ENCODE measurements at places on chromosomes 1 and 21. TPM values are rescaled to one million over a fixed set of nuclear protein-coding genes. Genes with fewer than 3 reads are reported as not detected.
A peak's percentile ranks its signal among the peaks of the same experiment; 100 is the strongest.

DNA sequence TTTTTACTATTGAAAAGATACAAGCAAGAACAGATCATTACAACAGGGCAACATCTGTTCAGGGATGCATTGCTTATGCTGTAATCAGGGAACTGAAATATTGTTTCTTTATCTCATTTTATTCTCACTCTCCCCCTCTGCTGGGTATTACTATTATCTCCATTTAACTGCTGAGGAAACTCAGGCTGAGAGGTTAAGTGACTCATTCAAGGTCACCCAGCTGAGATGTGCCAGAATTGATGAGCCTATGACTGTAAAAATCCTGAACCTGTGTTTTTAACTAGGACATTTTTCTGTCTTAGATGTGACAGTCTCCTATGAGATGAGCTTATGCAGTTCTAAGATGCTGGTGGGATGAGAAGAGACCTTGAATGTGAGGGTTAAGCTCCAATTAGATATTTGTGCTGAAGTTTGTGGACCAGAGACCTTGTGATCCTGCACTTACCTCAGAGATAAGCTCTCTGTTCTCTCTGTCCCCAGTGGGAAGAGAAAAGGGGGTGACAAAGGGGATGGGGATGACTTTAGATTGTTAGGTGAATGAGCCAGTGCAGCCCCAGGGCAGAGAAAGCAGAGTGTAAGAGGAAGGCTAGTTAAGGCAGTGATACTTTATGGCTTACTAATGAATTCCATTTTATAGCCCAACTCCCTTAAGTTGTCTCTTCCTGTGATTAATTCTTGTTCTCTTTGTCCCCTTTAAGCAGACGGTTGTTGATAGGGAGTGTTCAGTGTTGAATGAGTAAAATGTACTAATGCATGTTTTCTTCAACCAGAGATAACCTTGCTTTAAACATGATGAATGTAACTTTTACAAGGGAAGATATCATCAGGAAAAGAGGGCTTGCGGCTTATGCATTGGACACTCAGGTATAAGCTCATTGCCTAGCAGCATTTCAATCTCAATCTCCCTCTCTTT is 111.4 kb downstream of the HLX start:
- DNase-seq, result peak; percentile 29

GRCh38 chr1:214213136-214213535 is 67.8 kb upstream of the SMYD2 start:
- DNase-seq, result no peak

The CD1D gene
- 1.6 TPM for total RNA-seq

- no peak for DNase-seq
Observed at GRCh38 chr1:143699731-143700130, 272.1 kb downstream of the FAM72C start.

DNA sequence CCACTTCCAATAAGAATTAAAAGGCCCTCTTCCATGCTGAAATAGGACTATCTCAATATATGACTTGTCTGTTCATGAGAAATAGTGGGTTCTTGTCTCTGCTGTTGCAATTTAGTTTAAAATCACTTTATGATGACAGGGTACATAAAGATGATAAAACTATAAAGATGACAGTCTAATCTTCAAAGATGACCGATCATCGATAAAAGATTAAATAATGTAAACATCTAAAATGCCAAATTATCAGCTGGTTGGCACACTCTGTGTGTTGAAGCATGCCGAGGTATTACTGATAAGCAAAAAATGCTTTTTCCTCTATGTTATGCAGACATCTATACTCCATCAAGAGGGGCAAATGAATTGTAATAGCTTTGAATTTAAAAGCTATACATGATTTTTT is 89.5 kb downstream of the ADGRL4 start:
- DNase-seq, result no peak

DNA sequence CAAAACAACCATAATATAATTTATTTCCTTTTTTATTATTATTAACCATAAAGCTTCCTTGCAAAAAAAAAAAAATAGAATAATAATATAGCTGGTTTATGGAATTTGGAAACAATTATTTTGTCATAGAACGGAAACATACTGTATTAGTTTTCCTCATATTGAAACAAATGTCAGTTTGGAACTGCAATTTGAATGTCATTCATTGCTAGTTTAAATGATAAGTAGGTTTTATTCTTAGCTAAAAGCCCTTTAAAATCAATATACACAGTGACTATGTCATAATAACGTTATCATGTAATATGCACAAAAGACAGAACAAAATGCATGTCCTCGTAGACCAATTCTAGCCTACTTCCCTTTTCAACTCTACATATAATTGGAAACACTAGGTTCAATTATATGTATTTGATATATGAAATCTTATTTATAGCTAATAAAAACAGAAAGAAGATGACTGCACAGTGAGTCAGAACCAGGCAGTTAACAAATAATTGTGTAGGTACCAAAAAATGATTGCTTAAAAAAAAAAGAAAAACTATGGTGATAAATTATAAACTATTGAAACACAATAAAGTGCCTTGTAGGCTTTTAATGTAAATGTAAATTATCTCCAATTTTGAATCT is 85.2 kb upstream of the EXO1 start:
- DNase-seq, result no peak

The ATP1B1 gene
- total RNA-seq, result 54.6 TPM

- DNase-seq, result no peak
Observed at GRCh38 chr1:208980605-208981004, 602.9 kb upstream of the CAMK1G start.

The LCE1F gene
- not detected for total RNA-seq

DNA sequence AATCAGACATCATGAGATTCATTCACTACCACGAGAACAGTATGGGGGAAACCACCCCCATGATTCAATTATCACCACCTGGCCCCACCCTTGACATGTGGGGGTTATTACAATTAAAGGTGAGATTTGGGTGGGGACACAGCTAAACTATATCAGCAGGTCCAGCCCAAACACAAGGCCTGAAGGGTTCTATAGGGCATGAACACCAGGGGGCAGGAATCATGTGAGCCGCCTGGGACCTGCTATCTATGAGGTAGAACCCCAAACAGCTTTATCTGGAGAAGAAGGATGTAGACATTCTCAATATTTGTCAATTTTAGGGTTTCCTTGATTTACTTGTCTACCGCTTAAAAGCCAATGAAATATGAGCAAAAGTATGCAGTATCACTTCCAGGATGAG is 294.9 kb upstream of the DEPDC1 start:
- no peak for DNase-seq

DNA sequence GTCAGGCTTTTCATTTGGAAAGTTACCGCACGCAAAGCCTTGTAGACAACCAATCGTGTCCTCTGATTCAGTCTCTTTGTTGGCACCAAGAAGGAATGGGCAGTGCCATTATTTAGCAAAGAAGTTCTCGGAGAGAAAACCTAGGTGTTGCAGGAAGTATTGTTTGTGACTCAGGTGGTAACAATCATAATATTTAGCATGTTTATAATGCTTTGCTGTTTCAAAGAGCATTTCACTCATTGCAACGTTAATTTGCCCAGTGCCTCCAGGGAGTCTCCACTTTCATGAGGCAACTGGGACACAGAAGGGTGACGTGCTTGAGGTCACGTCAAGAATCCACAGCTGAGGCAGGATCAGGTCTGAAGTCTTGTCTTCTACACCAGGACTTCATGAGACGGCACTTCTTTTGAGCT is 31.4 kb downstream of the STPG1 start:
- DNase-seq, result no peak

The SPRR2G gene
- not detected for total RNA-seq

DNA sequence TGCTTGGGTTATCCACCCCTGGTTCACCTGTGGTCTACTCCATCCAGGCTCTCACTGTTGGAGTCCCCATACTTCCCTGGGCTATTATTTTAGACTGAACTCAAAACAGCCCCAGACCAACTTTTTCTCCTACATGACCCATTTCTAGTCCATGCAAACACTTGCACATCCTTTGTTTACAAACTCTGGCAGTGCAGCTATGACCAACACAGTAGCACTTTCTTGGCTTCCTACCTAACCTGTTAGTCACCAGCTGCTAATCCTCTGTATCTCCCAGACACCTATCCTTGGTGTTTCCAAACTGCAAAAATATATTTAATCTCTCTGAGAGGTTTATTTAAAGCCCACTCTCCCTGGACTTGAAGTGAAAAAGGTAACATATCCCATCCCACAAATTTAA is 90.8 kb downstream of the DDAH1 start:
- DNase-seq, result no peak

GRCh38 chr1:24094554-24094953 is 17.4 kb downstream of the MYOM3 start:
- DNase-seq, result no peak

DNA sequence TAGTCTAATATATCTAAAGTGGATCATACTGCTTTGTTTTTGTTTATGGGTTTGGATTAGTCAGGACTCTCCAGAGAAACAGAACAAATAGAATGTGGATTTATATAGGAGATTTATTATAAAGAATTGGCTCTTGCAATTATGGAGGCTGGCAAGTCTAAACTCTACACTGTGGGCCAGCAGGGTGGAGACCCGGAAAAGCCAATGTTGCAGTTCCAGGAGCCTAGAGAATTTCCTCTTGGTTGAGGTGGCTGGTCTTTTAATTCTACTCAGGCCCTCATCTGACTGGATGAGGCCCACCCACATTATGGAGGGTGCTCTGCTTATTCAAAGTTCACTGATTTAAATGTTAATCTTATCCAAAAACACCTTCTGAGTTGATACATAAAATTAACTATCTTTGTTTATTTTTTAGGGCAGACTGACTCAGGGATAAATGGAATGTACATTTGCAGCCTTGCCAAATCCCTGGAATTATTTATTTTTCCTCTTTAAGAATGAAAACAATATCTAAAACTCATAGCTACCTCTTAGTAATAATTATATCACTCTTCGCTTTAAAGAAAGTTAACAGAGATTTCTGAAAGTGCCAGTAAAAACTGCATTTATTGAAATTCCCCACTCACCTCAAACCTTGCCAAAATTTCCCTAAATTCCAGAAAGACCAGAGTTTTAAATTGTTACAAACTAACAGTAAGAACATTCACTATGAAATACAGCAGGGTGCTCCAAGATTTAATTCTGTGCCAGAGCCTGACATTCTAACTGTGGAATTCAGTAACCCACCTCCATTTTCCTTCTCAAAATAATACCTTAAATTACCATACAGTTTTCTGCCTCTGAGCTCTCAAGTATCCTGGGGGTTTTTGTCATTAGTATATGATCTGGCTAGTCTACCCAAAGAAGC is 36.6 kb upstream of the SSX2IP start:
- DNase-seq, result no peak

The AMY2A gene
- not detected for total RNA-seq

The C21orf91 gene
- total RNA-seq, result 24.5 TPM

DNA sequence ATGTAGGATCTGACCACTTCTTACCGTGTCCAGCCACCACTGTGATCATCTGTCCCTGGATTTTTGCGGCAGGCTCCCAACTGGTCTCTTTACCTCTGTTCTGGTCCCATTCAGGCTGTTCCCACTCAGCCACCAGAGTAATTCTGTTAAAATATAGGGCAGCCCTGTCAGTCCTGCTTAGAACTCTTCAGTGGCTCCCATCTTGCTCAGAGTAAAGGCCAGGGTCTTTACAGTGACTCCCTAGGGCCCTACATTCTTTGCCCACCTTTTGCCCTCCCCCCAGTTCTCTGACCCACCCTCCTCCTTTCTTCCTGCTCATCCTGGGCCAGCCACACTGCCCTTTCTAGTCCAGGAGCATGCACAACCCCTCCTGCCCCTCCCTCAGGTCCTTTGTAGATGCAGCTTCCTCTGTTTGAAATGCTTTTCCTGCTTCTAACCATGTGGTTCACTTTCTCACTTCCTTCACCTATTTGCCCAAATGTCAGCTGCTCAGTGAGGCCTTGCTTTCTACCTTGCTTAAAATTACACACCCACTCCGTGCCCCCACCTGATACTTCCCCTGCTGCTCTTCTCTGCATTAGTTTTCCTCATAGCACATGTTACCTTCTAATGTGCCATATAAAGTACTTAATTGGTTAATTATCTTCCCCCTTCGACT is 7.8 kb downstream of the UBIAD1 start:
- no peak for DNase-seq

DNA sequence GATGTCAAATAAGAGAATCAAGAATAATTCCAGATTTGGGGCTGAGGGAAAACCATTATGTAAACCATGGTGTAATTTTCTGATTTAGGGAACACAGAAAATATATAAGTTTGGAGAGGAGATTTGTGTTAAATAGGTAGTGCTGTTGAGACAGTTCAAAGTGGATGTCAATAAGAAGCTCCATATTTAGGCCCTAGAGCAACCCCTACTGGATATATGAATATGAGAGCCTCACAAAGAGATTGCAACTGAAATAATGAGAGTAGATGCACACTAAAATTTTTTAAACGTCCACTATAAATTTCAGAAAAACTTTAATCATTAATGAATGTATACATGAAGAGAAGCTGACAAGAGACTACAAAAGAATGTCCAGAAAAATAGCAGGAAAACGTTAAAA is 1447.8 kb upstream of the PRMT6 start:
- DNase-seq, result no peak

GRCh38 chr1:244339073-244339692 is 112.5 kb downstream of the ADSS2 start:
- DNase-seq, result no peak

DNA sequence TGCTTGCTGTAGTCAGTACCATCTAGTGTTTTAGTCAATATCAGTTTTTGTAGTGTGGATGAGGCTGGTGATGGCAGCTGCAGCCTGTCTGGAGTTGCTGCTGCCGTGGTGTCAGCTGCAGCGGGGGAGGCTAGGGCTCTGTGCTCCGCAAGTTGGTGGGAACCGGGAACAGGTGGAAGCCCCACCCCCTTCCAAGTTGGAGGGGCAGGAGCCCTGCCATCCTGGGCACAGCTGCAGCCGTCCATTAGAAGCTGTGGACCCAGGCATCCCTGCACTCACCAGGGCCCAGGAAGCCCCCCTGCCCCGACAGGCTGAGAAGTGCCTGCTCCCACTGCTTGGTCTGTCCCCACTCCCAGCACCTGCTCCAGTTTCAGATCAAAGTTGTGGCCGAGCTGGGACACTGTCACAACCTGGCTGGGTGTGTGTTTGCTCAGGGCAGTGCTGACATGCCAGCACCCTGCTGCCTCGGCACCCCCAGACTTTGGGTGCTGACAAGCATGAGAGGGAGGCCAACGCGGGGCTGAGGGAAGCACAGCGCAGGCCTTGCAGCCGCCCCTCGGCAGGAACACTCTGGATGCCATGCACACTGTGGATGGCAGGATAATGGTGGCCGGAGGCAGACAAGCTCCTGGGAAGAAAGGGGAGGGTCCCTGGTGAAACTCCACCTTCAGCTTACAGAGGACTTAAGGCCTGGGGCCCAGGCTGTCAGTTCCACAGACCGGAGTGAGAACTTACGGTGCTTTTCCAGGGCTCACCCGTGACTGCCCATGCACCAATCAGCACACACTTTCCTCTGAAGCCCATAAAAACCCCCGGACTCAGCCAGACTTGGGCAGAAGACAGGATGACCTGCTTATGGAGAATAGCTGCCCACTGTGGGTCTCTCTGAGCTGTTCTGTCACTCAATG is 86.9 kb downstream of the ADARB1 start:
- DNase-seq, result no peak

DNA sequence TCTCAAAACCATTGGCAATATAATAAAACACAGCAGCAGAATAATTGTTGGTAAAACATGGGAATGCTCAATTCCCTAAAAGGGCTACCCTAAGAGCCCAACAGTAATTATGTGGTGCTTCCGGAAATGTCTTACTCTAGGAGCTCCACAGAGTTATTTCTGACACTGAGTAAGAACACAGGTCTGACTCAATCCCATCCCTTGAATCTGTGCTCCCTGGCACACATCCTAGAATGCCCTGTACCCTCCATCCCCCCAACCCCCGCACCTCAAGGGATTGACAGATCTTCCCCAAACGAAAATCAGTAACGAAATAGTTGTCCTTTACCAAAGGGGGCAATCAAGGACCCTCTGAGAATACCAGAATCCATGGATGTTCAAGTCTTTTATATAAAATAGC is 71.9 kb downstream of the SMYD2 start:
- DNase-seq, result no peak

GRCh38 chr1:31239653-31240241 is at the start of gene NKAIN1:
Gene NKAIN1 (minus strand): TSS chr1:31239887. CDS start chr1:31239547, 340 bp downstream.
- DNase-seq, result no peak
